ENCODE measurements at places on chromosomes 6 and 20.

- DNase-seq: no peak
Observed at GRCh38 chr20:34316196-34316814, 13.2 kb upstream of the AHCY start.

DNA sequence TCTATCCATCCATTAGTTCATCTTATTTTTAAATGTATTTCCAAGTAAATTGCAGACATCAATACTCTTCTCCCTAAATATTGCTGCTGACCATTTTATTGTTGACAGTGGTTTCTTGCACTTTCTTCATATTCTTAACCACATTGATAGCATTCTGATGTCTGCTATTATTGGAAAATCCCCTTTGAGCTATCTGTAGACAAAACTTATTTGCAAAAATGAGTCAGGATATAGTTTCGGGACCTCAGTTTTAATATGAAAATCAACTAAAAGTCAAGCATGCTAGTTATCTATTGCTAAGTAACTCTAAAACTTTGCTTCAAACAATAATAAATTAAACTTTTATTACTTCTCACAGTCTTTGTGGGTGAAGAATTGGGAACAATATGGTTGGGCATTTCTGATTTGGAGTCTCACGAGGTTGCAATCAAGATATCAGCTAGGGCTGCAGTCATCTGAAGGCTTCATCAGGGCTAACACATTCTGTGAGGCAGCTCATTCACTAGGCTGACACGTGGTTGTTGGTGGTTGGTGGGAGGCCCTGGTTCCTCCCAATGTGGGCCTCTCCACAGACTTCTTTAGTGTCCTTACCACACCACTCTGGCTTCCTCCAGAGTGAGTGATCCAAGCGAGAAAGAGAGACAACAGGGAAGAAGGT, 32.7 kb downstream of the CD109 start:
- peak; percentile 40 for DNase-seq

GRCh38 chr6:81895511-81896185, 143.2 kb upstream of the TENT5A start:
- no peak for DNase-seq

DNA sequence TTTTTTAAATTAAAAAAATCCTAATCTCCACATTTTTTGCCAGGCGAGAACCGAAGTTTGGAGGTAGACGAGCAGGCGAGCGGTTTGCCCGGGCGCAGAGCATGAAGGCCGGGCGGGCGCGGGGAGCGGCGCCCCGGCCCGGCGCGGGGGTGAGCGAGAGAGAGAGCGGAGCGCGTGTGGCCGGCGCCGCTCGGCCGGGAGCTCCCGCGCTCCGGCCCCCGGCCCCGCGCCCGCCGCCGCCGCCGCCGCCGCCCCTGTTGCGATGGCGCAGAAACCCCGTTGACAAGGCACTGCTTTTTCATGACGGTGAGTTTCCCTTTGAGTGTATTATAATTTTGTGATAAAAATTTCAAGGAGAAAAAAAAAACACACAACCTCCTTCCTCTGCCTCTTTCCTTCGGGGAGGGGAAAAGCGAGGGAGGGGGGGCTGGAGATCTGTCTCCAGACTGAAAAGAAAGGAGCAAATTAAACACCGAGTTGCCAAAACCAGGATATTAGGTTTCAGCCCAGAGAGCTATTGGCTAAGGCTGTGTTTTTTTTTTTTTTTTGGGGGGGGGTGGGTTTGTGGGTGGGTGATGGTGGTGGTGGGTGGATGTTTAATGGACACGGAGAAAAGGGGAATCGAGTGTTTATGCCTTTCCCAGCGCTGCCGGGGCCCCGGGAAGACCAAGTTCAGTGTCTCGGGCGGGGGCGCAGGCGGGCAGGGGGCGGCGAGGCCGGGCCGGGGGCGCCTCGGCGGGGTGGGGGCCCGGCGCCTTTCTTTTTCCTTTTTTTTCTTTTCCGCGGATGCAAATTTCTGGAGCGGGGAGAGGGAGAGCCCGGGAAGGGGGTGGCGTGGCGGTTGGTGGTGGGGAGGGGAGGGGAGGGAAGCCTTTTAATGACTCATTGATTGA, at the start of gene BICRAL:
BICRAL (plus strand) TSS at position 257 of the 893 bp plus-strand sequence. CDS start 39,971 bp downstream, outside the sequence.
- peak; percentile 53 for DNase-seq

DNA sequence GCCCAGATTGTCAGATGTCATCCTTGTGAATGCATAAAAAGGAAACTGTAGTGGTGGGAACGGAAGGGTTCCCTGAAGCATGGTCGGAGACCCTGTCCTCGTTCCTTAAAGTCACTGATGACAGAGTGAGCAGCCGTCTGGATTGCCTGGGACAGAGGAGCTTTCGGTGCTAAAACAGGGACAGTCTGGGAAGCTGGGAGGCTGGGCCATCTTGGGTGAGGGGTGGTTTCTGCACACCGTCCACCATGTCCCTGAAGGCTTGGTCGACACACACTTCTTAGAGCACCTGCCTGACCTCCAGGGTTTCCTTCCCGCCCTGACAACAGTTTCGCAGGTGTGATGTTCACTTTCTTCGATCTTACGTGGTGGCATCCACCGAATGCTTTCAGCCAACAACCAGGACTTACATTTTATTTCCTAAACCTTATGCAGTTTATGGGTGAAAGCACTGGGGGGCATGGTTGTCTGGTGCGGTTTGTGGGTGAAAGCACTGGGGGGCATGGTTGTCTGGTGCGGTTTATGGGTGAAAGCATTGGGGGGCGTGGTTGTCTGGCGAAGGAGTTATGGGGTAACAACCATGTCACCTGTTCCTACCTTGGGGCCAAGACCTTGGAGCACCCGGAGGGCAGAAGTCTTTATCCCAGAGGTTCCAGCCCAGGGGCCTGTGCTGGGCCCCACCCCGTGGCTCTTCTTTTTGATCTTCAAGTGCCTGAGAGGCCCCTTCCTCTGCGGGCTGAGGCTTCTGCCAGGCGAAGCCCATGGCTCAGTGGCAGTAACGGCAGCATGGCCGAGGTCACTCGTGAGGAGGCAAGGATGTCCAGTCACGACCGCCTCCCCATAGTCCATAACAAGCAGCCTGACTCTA, 81.7 kb upstream of the FRMD1 start:
- no peak for DNase-seq

DNA sequence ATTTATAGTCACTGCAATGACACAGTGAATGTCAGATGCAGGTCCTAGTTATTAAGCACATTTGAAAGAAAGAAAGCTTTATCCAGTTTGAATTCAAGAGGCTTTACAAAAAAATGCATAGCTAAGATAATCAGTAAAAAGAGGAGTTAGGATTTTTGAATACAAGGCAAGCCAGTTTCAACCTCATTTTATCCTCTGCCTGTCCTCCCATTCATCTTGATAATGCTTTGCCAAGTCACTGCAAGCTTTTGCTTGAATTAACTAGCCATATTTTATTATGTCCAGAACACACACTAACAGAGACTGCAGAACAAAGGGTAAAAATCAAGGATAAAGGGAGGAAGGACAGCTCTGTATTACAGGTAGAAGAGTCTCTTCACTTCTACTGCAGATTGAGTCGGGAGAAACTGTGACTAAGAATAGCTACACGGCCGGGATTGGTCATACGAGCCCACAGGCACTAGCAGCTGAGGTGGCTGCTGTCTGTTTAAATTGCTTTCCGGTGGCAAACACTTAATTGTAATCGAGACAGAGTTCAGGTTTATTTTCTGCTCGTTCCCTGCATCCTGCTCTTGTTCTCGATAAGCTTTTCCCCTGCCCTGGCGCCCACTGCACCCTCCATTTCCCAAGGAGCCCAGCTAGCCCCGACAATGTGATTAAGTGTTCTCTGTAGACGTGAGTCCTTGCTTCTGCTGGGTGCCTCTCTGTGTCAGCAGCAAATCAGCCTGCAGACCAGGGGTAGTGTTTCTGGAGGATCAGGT, 30.5 kb upstream of the AKAP12 start:
- no peak for DNase-seq

DNA sequence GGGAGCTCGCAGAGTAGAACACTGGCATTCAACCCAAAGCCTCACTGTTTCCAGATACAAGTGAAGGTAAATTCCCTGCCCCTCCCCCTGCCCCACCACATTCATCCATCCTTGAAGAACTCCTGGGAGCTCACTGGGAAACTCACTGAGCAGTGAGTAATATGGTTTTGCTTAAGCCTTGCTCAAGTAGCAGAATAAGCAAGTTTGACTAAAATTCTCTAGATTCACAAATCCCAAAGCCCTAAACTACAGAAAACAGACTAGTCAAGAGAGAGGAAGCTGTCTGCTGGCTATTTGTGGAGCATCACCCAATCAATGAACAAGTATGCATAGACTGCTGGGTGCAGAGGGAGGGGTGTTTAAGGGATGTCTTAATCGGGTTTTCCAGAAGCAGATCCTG, 82.1 kb downstream of the UNC5CL start:
- DNase-seq: no peak

DNA sequence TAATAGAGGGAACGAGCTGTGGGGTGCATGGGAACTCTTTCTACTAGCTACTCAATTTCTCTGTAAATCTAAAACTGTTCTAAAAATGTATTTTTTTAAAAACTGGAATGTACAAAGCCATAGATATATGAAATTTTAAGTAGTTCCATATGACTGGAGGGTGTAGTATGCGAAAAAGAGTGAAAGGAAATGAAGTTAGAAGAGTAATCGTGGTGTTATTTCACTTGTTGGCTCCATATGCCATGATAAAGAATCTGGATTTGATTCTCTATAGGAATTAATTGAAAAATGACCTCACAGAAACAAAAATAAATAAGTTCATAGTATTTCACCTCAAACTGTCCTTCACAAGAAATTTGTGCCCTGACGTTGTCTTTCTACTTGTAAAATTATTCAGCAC, 500.2 kb downstream of the TENT5A start:
- no peak for DNase-seq

GRCh38 chr6:1287103-1287591, 24.8 kb upstream of the FOXQ1 start:
- DNase-seq: no peak

GRCh38 chr6:125611573-125612344, 137.7 kb upstream of the HEY2 start:
- no peak for DNase-seq
